ENCODE measurements at places on chromosomes 12 and 14.

GRCh38 chr12:106149096-106149784 lies 10.5 kb upstream of the NUAK1 start:
- DNase-seq = no peak

DNA sequence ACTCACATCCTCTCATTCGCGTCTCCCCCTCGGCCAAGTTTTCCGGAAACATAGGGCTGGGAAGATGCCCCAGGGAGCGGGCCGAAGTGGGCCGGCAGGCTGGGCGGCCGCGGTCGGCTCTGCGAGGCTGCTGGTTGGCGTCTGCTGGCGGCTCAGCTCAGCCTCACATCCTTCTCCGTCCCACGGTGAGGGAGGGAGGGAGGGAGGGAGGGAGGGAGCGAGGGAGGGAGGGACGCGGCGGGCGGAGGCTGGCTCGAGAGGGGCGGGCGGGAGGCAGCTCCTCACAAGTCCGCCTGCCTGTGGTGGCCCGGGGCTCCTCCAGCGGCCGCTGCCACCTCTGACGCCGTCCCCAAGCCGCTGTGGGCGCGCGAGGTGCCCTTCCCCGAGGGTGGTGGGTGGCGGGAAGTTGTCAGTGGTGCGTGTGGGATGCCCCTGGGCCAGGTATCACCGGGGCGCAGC lies 93.8 kb downstream of the RFLNA start:
- DNase-seq = no peak

DNA sequence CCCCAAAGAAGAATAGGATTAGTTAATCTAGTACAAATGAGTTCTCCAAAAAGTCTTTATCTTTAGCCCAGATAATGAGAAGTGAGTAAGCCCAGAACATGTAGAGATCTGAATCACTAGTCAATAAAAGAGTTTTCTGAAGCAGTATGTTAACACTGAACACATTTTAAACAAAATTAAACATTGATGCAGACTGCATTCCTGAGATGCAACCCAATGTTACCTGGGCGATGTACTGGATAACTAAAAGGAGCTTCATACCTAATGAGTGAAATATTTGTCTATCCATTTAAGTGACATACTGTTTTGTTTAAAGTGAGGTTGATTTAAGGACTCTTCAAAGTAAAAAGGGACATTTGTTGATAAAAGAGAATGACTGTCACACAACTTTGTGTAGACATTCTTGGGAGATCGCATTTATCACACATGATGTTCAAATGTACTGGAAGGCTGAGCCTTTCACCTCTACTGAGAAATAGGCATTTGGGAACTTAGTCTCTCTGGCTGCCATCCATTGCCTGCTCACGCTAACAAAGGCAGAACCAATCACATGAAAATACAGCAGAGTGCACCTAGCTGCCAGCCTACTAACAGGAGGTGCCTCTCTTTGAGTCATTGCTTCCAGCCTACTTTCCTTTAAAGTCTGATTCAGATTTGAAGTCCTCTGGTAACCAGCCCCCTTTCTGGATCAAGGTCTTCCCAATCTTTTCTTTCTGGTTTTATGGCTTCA lies 287.7 kb downstream of the BTG1 start:
- DNase-seq = no peak

DNA sequence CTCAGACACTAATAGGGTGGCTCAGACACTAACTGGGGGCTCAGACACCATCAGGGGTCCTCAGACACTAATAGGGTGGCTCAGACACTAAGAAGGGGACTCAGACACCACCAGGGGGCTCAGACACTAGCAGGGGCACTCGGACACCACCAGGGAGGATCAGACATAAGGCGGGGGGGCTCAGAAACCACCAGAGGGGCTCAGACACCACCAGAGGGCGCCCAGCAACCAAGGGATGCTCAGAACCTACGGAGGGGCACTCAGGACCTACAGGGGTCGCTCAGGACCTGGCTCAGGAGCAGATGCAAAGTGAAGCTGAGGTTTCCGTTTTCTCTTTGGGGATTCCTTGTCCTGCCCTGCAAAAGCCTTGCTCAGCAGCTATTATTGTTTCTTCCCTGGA lies 448.5 kb downstream of the TMEM121 start:
- no peak for DNase-seq

GRCh38 chr12:113040722-113041171 lies 15.8 kb upstream of the DTX1 start:
- DNase-seq = no peak

GRCh38 chr12:127450826-127451225 lies 816.1 kb upstream of the TMEM132C start:
- no peak for DNase-seq

- no peak for DNase-seq
These were observed 76.0 kb downstream of the CEP128 start for GRCh38 chr14:80865565-80865964.

Data from astrocyte of the cerebellum (primary cell).